Fibroblast of skin of abdomen (primary cell): ENCODE measurements at places on chromosomes 7 and 10.

DNA sequence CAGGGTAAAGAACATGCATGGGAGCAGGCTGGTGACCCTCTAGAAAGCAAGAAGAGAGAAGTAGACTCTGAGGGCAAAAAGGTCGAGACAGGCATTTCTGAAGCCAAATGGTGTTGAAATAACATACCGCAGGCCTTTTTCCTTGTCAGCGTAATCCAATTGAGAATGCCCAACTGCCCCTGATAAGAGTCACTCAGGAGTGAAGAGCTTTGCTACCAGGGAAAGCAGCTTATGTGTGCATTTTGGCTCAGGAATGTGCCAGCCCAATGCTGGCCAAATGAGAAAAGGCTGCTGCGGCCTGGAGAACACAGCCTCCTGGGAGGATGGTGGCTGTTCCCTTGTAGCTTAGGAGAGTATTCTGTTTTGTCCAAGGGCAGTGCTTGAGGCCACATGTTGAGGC lies 61.4 kb upstream of the NFKB2 start:
- no peak for DNase-seq

- DNase-seq: no peak
Observed at GRCh38 chr10:100829933-100830727, 82.6 kb upstream of the SLF2 start.

DNA sequence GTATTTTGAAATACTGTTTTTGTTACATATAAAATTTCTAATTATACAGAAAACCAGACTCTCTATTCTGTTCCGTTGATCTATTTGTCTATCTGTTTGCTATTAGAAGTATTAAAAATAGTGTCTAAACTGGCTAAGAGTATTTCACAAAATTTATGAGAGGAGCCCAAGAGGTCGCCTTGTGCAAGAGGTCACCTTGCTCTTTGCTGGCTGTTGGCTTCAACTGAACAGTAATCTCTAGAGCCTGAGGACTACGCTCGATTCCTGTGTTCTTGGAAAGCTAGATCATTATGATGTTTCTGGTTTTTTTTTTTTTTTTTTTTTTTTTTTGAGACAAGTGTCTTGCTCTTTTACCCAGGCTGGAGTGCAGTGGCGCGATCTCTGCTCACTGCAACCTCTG lies 428.6 kb downstream of the LRMDA start:
- DNase-seq: no peak

DNA sequence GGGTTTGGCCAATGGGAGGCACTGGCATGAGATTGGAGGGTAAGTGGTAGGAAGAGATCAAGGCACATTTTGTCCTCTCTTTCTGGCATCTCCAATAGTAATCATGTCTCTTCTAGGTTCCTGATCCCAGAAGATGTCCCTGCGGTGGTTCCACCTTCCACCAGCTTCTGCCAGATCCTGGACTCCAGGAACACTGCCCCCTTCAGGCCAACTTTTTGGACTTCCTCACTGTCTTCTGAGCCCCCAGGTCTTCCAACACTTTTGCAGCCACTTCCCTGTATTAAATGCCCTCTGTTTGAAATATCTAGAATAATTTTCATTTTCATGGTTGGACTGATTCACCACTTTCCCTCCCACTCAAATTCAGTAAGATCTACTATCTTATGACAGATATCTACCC lies 60.9 kb downstream of the BAMBI start:
- no peak for DNase-seq

DNA sequence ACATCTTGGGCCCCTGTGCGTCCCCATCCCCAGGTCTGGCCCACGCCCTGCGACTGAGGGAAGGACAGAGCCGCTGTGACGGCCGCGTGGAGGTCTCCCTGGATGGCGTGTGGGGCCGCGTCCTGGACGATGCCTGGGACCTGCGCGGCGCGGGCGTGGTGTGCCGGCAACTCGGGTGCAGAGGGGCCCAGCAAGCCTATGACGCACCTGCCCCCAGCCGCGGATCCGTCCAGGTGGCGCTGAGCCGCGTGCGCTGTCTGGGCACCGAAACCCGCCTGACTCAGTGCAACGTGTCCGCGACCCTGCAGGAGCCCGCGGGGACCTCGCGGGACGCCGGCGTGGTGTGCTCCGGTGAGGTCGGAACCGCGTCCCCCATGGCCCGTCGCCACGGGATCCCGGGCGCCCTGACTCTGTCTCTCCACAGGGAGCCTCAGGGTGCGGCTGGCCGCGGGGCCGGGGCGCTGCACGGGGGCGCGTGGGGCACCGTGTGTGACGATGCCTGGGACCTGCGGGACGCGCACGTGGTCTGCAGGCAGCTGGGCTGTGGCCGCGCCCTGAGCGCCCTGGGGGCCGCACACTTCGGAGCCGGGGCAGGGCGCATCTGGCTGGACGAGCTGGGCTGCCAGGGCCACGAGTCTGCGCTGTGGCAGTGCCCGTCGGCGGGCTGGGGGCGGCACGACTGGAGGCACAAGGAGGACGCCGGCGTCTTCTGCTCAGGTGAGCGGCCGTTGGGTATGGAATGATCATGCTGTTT lies 5.9 kb downstream of the SCART1 start:
- no peak for DNase-seq

DNA sequence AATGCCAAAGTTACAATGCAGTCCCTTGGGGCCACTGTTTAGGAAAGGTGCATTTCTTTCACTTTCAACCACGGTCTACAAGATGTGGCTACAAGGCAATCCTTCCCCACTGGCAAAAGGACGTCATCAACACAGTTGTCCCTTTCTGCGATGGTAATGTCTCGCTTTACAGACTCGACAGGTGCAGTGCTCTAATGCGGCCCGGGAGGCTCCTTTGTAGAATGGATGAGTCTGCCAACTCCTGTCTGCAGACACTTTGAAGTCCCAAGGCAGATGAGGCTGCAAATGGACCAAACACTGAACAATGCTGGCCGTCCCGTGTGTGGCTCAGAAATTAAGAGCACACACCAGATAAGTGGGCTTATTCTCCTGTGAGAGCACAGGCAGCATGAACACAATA lies 133.7 kb downstream of the PIP4K2A start:
- no peak for DNase-seq

DNA sequence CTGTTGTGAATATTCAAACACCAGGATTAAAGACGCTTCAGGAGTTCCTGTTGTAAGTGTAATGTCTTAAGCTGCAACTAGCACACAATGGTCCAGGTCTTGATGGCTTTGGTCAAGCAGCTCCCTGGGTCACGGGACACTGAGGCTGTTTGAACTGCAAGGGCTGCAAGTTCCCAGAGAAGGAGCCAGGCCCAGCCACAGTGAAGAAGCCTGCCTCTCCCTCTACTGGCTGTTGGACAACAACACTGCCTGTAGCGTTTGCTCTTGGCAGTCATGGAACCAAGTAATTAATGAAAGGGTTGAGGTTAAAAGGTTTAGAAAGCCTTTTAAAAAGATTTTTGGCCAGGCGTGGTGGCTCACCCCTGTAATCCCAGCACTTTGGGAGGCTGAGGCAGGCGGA lies 31.9 kb upstream of the GUSB start:
- DNase-seq: peak; percentile 31

DNA sequence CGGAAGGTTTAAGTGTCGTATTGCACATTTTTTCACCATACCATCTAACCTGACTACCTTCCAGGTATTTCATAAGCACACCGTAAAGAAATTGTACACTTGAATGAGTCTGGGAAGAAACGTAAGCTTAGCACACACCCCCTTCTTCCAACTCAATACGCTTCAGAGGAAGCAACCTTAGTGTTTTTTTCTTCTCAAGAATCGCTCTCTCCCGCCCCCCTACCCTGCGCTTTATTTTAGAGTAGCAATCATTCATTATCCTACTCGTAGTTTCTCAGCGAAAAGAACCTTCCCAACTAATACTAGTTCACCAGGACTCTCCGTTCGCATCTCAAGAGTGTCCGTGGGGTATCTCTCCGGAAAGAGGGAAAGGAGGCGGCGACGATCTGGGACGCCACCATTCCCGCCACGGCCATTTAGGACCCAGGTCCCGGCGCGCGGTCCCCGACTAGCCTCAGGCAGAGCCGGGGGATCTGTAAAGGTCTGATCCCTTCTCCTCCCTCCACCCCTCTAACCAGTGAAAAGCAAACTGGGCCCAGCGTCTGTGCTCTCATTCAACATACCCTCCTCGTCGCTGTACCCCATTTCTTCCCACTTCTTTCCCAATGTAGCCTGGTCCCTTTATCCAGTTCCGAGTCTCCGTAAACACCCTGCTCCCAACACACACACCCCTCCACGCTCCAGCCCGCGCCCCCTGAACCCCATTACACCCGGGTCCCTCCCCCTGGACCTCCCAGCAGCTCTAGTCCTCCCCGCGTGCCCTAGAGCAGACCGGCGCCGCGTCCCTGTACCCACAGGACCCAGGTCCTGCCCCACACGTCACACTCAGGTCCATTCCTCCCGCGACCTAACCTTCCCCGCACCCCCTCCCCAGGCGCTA lies 16.0 kb downstream of the MYOZ1 start:
- DNase-seq: peak; percentile 14

DNA sequence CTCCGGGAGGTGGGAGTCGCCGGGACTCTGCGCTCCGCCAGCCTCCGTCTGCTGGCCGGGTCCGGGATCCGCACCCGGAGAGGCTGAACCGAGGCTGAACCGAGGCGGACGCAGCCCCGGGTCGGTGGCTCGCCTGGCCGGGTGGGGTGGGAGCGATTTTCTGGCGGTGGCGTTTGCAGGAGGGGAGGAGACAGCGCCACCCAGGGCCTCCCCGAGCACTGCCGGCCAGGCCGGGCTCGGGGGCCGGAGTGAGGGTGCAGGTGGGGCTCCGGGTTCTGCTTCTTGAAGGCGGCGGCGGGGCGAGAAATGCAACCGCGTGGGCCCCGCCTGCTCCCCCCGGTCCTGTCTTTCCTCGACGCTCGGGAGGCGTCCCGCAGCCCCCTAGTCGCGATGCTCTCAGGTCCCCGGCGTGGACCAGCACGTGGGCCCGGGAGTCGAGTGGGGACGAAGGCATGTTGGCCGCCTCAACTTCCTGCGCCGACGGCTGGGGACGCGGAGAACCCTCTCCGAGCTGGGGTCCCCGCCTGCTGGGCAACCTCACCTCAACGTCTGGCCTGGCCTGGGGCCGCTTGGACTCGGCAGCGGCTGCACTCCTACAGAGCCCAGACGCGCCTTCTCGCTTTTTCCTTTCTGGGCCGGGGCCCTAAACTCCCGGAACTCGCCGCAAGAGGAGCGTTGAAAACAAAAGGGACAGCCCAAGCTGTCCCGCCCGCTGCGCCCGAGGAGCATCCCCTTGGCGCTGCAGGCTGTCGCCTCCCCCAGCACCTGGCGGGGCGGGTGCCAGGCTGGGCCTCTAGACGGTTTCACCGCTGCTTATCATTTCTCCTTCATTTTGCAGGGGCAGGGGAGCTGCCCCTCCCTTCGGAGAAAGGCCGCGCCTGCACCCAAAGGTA lies 25.2 kb upstream of the VAX1 start:
- DNase-seq: no peak
